ENCODE measurements at places on chromosomes 3 and 15.

- no peak for DNase-seq
Measured at GRCh38 chr3:186487819-186488218, 56.4 kb downstream of the CRYGS start.

GRCh38 chr3:42010530-42010929 lies 48.6 kb upstream of the ULK4 start:
- peak; percentile 31 for DNase-seq

DNA sequence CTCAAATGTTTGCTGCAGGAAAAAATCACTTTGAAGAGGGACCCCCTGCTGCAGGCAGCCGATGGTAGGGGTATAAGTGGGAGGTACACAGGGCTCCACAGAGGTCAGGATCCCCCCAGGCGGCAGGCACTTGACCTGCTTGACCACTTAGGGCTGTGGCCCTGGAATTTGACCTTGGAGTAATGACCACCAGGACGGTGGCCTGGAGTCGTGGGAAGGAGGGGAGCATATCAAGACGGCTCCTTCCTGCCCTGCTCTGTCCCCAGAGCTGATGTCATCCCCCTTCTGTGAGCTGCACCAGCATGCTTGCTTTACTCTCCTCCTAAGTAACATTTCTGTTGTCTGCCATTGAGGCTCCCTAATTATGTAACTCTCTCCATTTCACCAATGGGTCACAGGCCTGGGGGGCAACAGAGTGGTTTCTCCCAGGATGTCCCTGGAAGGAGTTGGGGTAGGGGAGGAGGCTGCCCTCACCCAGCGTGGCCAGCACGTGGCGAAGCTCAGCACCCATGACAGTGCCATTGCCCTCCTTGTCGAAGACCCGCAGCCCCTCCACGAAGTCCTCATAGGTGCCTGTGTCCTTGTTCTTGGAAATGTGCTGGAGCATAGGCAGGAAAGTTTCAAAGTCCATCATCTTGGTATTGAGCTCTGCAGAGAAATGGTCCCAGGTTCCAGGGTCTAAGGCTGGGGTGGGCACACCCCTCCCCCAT lies 4.1 kb downstream of the MYL3 start:
- no peak for DNase-seq

GRCh38 chr3:181698263-181698954 lies 13.3 kb upstream of the SOX2 start:
- no peak for DNase-seq

DNA sequence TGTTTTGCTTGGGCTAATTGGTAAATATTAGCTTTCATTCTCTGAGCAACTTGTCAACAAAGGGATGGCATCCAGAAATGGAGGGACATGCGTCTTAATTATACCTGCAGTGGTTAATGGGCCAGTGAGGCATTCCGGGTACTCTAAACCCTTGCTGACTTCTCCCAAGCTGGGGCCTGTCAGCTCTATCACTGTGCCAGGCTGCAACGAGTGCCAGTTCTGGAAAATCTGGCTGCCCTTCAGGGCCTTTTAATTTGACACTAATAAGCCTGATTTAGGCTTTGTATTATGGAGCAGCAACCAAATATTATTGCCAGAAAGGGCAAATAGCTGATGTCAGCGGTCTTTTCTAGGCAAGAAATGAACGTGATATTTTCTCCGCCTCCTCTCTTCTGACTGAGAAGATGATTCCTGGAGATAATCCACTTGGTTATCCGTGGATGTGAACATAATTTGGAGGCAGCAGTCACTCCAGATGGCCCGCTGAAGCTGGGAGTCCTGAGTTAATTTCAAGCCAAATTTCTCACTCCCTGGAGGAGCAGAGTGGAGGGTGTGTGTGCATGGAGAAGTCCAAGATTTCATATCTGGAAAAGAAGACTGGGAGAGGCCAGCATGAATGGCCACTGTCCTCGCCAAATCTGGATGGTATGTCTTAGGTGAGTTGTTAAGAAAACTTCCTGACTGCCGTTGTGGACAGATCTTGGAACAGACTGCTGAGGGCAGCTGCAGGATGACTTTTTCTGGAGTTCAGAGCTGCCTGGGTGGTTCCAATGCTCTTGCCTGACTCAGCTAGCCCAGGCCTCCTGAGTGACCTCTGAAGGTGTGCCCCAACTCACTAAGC lies 44.4 kb upstream of the PSMD6 start:
- peak; percentile 95 for DNase-seq

DNA sequence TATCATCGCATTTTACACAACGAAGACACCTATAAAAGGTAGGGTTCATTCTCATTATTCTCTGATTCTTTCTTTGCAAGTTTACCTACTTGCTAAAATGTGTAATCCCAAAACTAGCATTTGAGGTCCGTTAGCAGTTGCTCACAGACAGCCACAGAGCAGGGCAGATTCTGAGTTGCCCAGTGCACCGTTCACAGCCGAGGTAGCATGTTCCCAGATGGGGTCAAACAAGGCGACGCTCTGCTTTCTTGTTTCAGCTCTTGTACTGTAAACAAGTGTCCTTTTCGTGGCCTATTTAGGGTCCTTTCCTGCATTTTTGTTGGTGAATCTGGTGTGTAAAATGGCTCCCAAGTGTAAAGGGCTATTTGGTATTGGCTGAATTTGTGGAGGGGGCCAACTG lies 3.1 kb downstream of the PPP1R2 start:
- DNase-seq: no peak

GRCh38 chr15:78307976-78308375 lies 8.6 kb upstream of the SKIC8 start:
- DNase-seq: no peak

- no peak for DNase-seq
Measured at GRCh38 chr15:35907511-35907910, 361.5 kb upstream of the DPH6 start.

- DNase-seq: peak; percentile 76
Measured at GRCh38 chr15:84600331-84600686, 500 bp upstream of the ZSCAN2 start.

GRCh38 chr3:8606701-8607231 lies 37.8 kb downstream of the SSUH2 start:
- DNase-seq: no peak

DNA sequence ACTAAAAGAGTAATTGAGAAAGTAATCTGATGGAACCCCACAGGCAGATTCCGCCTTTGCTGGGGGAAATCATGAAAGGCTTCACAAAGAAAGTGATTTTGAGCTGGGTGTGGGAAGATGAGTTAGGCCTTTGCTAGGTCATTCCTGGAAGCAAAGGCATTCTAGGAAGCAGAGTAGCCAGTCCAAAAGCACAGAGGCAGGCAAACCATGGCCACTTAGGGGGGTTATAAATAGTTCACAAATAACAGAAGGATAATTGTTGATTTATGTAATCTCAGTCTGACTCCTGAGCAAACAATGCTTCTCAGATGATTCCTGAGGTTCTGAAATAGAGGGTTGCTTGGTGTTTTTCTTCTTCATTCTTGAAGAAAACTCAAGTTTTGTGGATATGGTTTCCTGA lies 576.3 kb downstream of the NTRK3 start:
- no peak for DNase-seq

DNA sequence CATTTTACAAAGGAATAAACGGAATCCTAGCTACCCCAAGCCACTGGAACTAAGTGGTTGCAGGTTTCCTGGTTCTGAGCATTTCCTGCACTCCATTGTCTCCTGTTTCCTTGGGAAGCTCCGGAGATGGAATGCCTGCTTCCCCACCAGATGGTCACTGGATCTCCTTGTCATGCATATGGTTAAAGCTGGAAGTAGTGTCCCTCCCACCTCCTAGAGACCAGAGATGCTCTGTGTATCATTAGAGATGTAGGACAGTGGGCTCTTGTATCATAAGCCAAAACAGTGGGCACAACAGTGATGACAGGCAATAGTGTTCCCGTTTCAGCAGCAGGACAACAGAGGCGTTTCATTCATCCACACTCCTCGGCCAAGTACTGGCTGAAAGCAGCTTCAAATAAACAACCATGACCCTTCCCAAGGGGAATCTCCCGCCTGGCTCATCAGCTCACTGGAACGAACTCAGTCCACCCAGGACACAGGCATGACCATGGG lies 136.2 kb upstream of the EIF1B start:
- DNase-seq: no peak

DNA sequence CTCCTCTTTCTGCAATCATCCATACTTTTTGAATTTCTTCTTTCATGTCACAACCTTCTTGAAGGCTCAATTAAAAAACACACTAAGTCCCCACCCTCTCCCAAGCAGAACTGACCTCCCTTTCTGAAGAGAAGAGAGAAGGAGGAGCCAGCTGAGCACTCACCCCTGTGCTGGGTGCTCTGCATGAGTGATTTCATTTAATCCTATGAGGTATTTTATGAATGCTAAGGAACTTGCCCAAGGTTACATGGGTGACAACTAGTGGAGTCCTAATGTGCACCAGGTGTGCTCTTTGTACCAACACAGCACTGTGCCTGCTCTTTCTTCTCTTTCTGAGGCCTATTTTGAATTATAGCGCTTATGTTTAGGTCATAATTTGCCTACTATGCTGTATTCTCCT lies 135.6 kb downstream of the DUT start:
- DNase-seq: no peak

- DNase-seq: no peak
Measured at GRCh38 chr15:59703979-59704796, 15.1 kb upstream of the BNIP2 start.

DNA sequence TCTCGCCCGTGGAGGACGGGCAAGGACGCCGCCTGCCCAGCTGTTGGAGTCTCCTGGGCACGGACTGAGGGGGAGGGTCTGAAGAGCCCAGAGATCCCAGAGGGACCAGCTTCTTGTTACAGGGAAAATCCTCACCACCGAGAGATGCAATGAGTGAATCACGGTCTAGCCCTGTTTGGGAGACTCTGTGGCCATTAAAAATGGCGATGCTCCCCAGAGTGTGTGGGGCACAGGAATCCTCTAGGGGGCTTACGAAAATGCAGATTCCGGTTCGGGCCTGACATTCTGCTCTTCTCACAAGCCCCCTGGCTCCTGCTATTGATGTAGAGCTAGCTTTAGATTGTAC lies 35.5 kb upstream of the EPHB3 start:
- DNase-seq: no peak

- no peak for DNase-seq
Measured at GRCh38 chr15:69490356-69491037, 37.9 kb downstream of the RPLP1 start.

DNA sequence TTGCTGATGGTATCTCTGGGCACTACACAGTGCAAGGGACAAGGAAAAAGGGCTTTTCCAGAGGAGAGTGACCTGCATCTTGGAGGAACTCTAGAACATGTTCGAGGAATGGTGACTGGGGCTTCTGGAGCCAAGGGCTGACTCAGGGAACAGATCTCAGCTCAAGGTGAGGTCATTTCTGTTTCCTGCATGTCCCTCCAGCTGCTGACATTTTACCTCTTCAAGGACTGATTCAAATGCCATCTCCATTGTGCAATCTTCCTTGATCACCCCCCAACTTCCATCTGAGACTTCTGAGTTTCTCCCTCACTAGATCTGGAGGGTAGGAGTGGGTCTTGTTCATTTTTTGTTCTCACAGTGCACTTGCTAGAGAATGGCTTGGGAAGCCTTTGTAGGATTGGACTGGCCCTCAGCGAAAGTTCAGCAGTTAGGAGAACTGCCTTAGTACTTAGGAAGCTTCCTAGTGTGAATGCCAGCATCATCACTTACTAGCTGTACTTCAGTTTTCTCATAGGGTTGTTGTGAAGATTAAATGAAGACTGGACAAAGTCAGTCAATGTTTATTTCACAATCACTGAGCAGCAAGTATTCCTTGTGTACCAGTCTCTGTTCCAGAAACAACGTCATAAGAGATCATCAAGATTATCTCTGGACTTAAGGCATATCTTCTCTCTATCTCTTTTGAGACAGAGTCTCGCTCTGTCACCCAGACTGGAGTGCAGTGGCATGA lies 2.6 kb upstream of the IDH3A start:
- DNase-seq: no peak

DNA sequence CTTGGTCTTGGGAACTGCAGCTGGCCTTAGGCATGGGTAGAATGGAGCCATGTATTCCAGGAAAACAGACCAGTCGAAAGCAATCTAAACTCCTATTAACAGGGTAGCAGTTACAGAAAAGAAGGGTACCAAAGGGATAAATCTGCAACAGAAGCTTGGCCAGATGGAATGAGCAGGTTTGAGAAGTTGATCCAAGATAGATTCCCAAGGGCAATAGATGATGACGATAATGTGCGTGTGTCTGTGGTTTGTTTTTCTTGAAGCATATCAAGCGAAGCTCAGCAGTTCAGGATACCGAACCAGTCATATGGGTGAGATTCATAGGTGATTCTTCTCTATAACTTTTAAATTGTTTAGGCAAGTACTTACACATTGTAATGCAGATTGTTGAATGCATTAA lies 203.8 kb upstream of the SEMA6D start:
- peak; percentile 39 for DNase-seq

DNA sequence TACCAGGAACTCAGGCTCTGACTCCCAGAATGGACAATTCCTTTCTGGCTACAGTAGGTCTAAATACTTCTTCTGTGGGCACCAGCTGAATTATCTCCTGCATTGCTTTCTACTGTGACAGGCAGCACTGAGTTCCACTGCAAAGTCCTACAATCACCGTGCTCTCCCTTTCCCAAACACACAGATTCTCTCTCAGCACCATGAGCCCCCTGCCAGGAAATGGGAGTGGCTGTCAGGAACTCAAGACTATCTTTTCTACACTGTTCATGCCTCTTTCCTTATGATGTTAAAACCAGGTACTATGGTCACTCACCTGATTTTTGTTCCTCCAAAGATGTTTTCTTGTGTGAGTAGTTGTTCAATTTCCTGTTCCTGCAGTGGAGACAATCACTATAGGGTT lies 383.4 kb downstream of the EPHA6 start:
- DNase-seq: no peak

- no peak for DNase-seq
Measured at GRCh38 chr15:58419803-58420524, 11.8 kb upstream of the LIPC start.

GRCh38 chr3:173945806-173946205 lies 548.3 kb downstream of the NLGN1 start:
- peak; percentile 42 for DNase-seq

- DNase-seq: no peak
Measured at GRCh38 chr3:128408693-128409623, 57.7 kb downstream of the DNAJB8 start.

DNA sequence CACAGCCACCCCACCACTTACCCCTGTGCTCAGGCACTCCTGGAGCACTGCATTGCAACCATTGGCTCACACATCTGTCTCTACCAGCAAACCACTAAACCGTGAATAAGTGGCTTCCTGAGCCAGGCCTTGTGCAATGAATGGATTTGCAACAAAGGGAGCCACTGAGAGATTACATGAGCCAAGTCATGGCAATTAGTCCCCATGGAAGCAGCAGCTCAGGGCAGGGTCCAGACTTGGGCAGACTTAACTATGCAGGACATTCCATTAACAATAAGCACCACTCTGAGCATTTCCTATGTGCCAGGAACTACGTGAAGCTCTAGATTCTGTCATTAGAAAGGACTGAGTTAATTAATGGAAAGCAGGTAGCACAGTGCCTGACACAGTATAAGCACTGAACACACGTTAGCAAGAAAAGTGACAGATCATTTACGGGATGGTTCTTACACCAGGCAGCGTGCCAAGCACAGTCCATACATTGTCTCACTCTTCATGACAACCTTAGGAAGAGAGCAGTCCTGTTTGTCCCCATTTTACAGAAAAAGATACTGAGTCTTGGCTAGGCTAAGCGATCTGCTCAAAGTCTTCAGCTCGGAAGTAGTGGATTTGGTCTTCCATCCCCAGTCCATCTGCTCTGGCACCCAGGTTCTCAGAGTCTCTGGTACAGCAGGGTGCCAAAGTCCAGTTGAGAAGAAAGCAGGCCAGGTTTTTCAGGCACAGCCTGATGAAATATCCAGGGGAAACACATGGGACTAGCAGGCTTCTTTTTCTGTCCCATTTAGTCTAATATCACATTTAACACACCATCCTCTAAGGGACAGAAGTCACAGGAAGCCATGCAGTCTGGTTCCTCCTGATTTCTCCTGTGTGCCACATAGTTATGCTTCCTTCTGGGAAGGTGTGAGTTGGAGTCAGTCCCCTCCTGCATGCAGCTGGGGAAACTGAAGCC lies 44.1 kb downstream of the LIPC start:
- peak; percentile 54 for DNase-seq
